Fibroblast of skin of left biceps (primary cell): ENCODE measurements at places on chromosomes 5 and 9.
A peak's percentile ranks its signal among the peaks of the same experiment; 100 is the strongest.

- no peak for DNase-seq
Observed at GRCh38 chr5:172523146-172523745, 68.9 kb upstream of the SH3PXD2B start.

DNA sequence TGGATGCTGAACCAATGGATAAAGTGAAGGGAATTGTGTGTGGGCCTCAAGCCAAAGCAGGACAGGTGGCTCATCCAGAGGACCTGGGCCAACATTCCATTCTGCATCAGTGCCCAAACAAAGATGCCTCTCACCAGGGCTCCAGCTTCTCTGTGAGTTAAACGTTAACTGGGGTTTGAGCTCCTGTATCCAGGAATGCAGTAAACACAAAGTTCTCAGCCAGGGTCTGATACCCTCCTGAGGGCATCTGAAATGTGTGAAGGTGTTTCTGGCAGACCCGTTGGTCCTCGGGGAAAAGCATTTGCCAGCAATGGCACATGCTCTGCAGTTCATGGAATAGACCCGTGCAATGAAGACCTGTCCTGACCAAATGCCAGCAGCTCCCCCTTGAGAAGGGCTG, 33.9 kb upstream of the AOPEP start:
- DNase-seq, result no peak

DNA sequence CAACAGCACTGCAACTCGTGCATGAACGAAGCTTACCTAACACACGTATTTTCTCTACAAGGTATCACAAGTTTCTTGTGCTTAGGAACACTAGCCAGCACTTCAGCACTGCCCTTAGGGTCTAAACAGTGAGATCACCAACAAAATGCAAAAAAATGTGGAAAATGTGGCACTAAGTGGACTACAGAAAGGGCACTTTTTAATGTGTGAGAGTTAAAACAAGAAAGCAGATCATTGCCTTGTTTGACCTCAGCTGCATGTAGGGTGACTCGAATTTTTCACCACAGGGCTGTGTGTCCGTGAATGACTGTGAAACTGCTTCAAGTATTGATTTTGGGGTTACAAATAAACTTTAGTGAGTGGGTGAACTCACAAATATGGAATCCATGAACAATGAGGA, 90.5 kb downstream of the MARCHF3 start:
- DNase-seq, result no peak

DNA sequence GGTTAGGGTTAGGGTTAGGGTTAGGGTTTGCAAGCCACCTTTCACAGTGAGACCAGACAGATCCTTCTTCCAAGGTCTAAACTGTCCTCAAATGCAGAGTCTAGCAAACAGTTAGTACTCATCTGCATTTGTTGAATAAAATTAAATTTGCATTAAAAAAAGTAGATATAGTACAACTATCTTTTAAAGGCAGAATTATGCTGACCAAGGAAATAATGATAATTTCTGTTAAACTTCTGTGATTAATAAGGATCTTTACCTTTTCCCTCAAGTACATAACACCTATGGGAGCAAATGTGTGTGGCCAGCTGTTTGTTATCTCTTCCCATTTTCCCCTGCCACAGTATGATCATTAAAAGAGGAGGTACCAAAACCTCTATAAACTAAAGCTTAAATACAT, 19.8 kb downstream of the PUM3 start:
- no peak for DNase-seq

DNA sequence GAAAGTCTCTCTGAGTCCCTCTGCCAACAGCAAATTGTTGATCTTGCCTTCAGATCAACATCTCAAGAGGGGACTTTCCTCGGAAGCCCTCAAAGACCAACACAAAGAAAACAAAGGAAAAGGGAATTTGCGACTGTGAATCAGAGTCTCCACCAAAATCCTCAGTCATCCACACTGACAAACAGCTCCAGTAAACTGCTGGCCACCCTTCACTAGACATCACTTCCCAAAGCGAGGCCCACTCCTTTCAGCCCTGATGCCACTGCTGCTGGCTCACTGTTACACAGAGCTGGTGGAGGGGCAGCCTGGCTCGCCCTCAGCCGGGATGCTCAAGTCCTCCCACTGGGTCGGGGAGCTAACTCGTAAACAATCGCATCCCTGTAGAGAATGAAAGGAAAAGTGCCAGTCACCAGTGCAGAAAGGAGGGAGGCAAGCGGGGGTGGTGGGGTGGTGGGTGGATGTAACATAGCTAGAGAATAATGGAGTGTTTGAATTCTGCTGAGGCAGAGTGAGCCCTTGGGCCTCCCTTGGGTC, 1.3 kb downstream of the FGF1 start:
- no peak for DNase-seq

DNA sequence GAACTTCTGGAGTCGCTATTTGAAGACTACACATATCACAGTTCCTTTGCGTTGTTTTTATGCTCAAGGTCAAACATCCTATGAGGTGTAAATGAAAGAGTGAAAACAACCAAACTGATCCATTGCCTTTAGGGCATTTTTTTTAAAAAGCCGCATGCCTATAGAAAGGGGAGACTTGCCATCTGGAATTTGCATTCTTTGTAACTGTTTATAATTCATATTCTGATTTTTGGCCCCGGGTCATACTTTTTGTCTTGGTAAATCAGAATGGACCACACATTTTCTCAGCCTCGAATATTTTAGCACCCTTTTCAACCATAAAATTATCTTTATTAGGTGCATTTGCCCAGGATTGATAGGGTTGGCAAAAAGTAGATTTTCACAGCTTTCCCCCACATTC, 188.0 kb downstream of the GOLPH3 start:
- no peak for DNase-seq

DNA sequence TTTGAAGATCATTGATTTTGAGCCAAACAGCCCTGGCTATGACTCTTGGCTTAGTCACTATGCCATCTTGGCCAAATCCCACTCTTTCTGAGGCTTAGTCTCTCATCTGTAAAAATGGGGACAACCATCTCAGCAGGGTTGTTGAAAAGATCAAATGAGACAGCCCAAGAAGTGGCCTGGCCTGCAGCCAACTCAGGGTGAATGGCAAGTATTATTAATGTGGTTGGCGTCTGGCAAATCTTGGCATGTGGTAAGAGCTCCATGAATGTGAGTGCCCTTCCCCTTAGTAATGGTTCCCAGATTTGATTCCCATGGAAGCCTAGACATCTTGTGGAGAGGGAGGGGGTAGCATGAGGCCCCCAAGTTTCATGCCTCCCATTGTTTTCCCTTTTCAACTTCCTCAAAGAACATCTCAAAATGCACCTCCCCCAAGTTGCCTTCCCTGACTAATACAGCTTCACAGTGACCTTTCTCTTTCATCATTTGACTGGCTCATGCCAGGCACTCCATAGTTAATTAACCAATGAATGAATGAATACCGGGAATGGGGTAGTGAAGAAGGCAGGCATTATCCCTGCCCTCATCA, 11.8 kb upstream of the TGFBI start:
- DNase-seq, result peak; percentile 71

DNA sequence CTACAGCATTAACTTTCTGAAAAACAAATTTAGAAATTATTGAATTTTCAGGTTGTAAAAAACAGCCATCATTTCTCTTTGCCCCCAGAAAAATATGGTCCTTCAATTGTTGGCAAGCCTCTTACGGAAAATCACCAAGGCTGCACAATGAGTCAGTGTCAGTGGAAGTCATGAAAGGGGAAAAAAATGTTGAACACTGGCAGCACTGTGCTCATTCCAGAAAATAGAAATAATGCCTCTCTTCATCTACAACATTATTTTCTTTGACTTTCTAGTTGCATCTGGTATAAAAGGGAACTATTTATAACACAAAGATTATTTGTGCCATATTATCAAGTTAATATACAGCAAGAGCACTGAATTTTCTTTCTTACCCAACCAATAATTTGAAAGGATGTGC, 26.7 kb upstream of the STK32A start:
- DNase-seq, result no peak

DNA sequence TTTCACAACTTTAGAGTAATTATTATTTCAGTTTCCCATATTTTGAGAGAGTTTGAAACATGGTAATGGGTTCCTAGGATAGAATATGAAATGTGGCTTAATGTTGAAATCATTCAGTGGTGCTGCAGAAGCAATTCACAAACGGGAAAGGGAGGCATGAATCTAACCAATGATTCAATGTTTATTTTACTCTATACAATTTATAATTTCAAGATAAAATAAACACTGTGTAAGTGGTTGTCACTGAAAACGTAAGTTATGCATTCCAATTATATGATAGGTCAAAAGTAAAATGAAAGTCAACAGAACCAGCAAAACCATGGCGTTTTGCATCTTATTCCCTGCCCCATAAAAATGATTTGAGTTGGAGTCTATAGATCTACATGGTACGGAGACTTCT, 1207.1 kb upstream of the CDH18 start:
- DNase-seq, result no peak

GRCh38 chr5:150254774-150255173, 34.8 kb downstream of the CAMK2A start:
- DNase-seq, result no peak

- no peak for DNase-seq
Observed at GRCh38 chr5:165569551-165569950, 2064.1 kb downstream of the MAT2B start.

DNA sequence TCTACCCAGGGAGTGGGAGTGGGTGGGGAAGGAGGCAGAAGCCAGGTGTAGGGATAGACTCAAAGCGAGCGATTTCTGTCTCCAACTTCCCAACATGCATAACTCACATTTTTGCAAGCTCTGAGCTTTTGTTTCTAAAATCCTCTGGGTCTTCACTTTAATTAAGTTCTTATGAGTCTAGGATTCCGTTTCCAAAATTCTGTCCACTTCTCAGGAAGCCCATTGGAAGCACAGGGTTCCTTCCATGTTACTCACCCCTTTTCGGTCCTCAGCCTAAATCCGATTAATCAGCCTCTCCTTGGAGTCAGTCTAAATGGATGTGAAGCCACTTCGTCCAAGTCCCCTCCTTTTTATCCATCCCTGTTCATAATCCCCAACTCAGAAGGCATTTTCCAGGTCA, 1.4 kb downstream of the GPX3 start:
- no peak for DNase-seq

DNA sequence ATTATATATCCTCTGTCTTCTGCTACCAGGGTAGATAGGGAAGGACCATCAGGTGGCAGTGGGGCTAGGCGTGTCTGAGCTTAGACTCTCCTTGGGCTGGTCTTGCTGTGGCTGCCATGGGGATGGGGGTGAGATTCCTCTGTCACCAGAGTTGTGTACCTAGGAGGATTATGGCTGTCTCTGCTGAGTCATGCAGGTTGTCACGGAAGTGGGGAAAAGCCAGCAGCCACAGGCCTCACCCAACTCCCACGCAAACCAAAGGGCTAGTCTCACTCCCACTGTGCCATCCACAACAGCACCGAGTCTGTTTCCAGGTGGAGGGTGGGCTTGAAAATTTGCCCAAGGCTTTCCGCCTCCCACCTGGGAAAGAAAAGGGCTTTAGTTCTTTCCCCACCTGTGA, 476.1 kb downstream of the CYLC2 start:
- no peak for DNase-seq

GRCh38 chr5:43106290-43106638, 14.4 kb upstream of the ZNF131 start:
- no peak for DNase-seq

GRCh38 chr5:82812575-82812974, 264.6 kb downstream of the TMEM167A start:
- no peak for DNase-seq

- no peak for DNase-seq
Observed at GRCh38 chr9:34246453-34246852, 67.6 kb downstream of the UBAP1 start.

DNA sequence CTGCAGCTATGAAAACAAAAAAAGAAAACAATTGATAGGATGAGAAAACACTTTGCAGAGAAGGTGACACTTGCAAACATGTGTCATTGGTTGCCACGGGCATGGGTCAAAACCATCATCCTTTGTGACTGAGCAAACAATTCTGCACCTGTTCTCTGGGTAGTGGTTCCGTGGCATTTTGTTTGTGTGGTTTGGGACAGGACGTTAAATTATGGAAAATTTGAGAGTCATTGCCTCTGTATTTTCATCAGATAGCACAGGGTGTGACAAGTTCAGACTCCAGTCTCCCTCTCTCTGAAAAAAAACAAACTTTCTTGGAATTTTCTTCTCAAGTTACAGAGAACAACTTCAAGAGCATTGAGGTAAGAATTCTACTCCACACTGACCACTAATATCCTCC, 113.4 kb upstream of the HMHB1 start:
- no peak for DNase-seq

- no peak for DNase-seq
Observed at GRCh38 chr5:88548136-88548805, 279.6 kb upstream of the TMEM161B start.

GRCh38 chr5:164680216-164680615, 1174.8 kb downstream of the MAT2B start:
- no peak for DNase-seq

DNA sequence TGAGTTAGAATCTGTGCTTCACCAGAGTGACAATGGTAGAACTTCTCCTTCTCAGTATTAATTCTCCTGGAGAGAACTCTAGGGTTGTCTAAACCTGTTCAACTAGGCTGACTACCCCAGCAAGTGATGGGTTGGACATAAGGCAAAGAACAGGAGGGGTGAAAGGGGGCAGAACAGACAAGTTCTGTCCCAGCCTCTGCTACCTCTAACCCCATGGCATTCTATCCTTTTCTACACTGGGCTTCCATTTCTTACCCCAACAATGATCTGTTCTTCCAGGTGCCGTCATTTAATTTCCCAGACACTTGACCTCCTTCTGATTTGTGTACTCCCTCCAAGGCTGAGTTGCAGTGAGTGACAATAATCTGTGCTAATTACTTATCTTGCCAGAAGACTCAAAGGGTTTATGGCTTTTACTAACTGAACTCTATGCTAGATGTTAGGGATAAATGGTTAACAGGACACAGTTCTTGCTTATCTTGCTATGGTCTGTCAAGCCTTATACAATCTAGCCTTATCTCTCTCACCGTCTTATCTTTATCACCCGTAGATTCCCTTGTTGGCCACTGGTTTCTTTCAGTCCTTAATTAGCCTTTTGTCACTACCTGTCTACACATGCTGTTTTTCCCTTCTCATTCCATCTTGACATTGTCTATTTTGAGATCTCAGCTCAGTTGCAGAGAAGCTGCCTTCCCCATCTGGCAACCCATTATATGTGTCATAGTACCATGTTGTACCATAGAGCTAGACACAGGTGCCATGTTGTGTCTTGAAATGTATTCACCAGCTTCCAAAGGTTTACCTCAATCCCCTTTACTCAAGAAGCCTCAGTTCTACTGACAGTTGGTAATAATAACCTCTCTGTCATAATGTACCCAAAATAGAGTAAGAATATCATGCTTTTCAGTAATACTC, 10.0 kb upstream of the MATR3 start:
- DNase-seq, result no peak

- DNase-seq, result peak; percentile 99
Observed at GRCh38 chr9:36101916-36102741, 34.4 kb upstream of the GLIPR2 start.
